ENCODE measurements at places on chromosomes 16 and 17. TPM values are rescaled to one million over a fixed set of nuclear protein-coding genes. Genes with fewer than 3 reads are reported as not detected.
A peak's percentile ranks its signal among the peaks of the same experiment; 100 is the strongest.

Gene PRAC2
- 24.0 TPM for total RNA-seq

GRCh38 chr17:79544142-79544914 lies 66.5 kb downstream of the RBFOX3 start:
- no peak for DNase-seq

DNA sequence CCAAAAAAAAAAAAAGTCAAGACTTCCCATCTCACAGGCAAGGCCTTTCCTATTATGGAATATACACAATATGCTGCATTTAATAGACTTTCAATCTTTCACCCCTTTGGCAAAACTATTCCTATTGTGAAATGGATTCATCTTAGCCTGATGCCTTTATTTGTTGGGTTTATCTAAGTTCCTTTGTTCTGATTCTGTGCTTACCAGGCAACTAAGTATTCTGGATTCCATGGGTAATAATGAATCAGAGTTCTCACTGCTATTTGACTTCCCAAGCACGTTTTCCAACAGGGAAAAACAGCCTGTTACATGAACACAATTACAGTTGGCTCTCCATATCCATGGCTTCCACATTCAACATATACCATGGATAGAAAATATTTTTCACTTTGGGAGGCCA lies 135.5 kb downstream of the MYO1D start:
- no peak for DNase-seq

- DNase-seq, result peak; percentile 90
Observed at GRCh38 chr17:49230636-49231562, at the start of gene PHOSPHO1. TSS of gene PHOSPHO1 (minus strand) at chr17:49230787. CDS start at chr17:49226691, 4,096 bp downstream.

DNA sequence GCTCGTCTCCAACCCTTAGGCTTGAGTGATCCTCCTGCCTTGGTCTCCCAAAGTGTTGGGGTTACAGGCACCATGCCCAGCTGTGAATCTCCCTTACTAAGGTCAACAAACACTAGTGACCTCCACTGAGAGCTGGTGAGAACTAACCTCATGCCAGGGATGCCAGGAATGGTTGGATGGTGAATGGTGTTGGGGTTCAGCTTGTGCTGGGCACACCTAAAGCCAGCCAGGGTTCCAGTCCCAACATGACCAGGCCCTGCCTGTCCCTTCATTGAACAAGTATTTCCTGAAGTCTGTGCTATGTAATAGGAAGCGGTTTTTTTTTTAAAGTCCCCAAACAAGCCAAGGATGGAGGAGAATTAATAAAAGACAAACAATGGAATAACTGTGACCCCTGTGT lies 56.0 kb upstream of the TOB1 start:
- no peak for DNase-seq

Gene AANAT
- not detected for total RNA-seq

DNA sequence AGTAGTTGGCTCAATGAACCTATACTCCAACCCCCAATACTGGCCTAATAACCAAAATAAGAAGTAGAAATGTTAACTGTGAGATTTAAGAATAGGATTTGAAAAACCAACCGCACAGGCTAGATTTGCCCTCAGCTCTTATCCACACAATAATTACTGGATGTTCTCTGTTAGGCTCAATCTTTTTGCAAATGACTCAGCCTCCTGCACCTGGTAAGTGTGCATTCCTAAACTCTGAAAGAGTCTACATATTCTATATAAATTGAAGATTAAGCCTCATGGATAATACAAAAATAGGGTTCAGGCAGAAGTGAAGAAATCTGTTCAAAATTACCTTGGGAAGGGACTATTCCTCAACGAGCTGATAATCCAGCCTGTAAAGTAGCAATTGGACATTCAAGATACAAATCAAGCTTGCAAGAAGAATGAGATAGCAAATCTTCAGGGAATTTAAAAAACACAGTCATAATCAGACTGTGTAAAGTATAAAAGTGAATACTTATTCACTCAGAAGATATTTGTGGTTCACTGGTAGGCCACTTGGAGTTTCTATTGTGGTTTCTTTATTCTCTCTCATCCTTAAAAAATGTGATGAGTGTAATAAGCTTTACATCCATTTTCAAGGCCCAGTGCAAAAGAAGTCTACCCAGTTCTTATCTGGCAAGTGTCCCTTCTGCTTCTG lies 931.9 kb upstream of the SOX9 start:
- DNase-seq, result no peak

Gene GUCY2D
- 0.26 TPM for total RNA-seq

GRCh38 chr17:65790241-65790640 lies 228.8 kb upstream of the AXIN2 start:
- no peak for DNase-seq

GRCh38 chr17:50952013-50952412 lies 85.9 kb upstream of the TOB1 start:
- DNase-seq, result peak; percentile 66

DNA sequence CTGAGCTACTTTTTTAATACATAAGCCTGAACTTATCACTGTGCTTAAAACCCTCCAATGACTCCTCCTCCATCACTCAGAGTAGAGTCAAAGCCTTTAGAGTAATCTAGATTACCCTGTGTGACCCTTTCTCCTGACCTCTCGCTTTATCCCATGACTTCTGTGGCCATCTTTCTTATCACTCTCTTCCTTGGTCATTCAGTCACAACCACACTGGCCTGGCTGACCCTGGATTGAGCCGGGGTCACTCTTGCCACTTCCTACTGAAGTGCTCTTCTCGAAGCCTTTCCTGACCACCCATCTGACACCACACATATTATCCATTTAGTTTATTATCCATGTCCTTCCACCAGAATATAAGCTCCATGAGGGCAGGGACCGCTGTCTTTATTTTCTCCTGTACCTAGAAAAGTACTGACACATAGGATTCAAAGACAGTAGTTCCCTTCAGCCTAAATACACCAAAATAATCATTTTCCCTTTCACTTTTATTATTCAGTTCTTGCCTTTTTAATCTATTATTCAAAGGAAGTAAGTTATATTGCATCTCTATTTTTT lies 28.0 kb upstream of the ABCA9 start:
- no peak for DNase-seq

Gene FSCN2
- total RNA-seq, result 4.0 TPM

- DNase-seq, result no peak
Observed at GRCh38 chr17:27236717-27237315, 57.1 kb upstream of the WSB1 start.

GRCh38 chr17:78368348-78368747 lies 8.5 kb upstream of the SOCS3 start:
- no peak for DNase-seq

DNA sequence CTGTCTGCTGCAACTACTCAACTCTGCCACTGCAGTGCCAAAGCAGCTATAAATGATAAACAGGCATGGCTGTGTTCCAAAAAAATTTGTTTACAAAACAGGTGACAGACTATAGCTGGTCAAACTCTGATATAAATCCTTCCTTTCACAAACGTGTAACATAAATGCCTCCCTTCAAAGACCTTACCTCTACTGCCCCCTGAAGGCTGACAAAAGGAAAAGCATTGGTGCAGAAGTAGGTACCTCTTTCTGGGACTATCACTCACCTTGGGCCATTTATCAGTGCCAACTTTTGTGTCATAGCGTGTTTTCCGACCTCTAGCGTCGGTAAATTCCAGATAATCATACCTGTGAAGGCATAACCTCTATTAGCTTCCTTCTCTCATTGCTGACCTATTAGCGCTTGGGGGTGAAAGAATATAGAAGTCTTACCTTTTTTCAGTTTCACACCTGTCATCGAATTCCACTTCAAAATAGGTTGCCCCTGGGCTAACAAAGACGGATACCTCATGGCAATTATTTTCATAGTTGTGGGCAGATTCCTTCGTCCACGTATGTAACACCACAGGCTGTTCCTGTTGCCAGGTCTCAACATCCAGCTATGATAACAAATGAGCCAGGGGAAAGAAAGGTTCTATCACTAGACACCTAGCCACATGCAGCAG lies 67.9 kb downstream of the ZZEF1 start:
- DNase-seq, result no peak

- DNase-seq, result no peak
Observed at GRCh38 chr16:76791151-76791550, 399.8 kb upstream of the MON1B start.

DNA sequence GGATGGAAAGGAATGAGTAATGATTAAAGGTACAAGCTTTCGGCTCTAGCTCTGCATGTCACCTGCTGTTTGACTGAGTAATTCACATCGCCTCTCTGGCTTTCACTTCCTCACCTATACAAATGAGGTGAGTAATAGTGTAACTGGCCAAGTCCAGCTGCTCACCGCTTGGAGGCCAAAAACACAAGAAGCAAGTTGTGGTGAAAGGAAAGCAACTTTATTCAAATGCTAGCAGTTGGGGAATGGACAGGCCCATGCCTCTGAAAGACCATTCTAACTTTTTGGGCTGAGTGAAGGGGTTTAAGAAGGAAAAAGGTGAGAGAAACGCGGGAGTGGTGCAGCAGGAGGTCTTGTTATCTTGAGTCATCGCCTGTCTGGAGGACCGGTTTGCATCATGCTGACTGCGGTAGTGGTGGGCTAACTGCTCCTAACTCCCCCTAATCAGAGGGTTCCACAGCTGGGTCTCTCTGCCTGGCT lies 45.7 kb upstream of the CSNK2A2 start:
- no peak for DNase-seq

Gene KRTAP1-3
- not detected for total RNA-seq

GRCh38 chr16:54687043-54687899 lies 243.4 kb upstream of the IRX5 start:
- DNase-seq, result no peak

Gene SDR42E1
- total RNA-seq, result 6.7 TPM

Gene TMC8
- 8.5 TPM for total RNA-seq

Gene PRSS33
- total RNA-seq, result not detected

DNA sequence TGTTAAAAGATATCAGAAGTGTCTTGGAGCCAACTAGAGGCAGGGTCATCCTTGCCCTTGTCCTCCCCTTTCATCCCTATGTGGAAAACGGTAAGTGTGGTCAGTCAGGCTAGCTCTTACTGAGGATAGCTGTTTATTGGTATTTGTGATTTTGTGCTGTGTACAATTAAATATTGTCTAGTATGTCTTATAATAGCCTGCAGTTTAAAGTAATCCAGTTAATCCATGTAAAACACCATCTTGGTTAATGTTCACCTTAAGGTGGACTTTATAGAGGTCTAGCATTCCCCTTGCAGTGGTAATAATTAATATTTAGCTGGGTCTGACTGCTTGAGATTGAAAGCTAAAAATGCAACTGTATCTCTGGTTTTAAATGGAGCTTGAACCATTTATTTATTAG lies 25.6 kb downstream of the METTL9 start:
- DNase-seq, result no peak

Gene MGRN1
- total RNA-seq, result 72.3 TPM

DNA sequence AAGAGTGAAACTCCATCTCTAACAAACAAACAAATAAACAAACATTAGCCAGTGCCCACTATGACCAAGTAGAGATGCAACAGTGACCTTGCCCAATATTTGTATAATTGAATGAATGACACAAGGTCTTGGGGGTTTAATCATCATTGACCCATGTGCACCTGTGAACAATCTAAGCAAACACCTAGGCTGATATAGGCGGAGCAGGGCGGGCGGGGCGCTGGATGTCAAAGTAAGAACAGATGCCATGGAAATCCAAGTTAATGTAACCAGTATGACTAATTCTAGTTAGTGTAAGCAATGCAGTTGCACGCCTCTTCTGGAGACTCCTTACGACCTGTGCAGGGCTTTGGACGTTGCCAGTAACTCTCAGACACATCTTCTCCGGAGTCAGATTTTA lies 17.6 kb downstream of the RCVRN start:
- no peak for DNase-seq

- DNase-seq, result peak; percentile 21
Observed at GRCh38 chr17:79940459-79941087, 95.1 kb downstream of the TBC1D16 start.

- DNase-seq, result no peak
Observed at GRCh38 chr16:16136588-16136987, 86.7 kb downstream of the ABCC6 start.

DNA sequence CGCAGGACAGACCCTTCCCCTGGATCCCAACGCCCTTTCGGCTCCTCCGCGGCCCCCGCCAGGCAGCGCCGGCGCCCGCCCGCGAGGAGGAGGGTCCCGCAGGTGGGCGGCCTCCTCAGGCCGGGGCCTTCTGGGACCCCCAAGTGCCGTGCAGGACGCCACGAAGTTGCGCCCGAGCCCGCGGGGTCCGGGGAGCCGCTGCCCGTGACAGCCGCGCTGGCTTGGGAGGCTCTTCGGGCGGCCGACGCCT lies 504 bp downstream of the ERN1 start:
- no peak for DNase-seq

Gene KRT23
- total RNA-seq, result not detected

Gene CCDC47
- total RNA-seq, result 94.9 TPM

DNA sequence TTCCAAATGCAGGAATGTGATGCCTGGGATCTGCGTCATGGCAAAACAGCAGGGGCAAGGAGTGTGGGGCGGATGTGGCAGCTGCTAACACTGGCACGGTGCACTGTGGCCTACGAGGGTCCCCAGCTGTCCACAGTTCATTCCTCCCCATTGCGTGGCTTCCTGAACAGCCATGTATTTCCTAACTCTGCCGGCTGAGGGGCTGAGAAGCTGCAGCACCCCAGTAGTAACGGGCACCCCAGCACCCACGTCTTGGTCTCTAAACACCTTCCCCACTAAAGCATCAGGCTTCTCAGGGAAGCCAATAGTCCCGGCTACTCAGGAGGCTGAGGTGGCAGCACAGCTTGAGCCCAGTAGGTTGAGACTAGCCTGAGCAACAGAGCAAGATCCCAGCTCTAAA lies 47.6 kb downstream of the LMF1 start:
- DNase-seq, result no peak

Gene GLTPD2
- total RNA-seq, result not detected

DNA sequence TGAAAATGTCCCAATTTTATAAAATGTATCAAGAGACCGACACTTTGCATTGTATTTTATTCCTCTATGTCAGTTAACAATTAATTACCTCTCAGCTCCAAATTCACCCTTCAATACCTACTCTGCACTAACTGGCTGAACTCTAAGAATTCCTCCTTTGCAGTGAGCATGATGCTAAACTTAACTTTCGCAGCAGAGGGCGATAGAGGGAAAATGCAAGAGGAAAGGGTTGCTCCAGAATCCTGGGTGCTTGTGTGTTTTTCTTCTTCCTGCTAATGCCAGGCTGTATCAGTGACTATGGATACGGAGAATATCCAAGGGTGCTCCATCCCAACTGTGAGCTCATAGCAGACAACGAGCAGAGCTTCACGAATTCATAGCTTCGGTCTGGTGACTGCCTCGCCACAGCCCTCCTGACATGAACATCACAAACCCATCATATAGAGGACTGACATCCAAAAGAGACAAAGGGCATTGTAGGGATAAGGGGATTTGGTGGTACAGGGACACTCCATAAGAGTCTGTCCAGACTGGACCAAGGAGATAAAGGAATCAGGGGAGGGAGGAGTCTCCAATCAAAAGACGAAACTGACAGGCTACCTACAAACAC lies 172.9 kb downstream of the STX8 start:
- DNase-seq, result no peak

Gene TIGD7
- total RNA-seq, result 3.3 TPM

DNA sequence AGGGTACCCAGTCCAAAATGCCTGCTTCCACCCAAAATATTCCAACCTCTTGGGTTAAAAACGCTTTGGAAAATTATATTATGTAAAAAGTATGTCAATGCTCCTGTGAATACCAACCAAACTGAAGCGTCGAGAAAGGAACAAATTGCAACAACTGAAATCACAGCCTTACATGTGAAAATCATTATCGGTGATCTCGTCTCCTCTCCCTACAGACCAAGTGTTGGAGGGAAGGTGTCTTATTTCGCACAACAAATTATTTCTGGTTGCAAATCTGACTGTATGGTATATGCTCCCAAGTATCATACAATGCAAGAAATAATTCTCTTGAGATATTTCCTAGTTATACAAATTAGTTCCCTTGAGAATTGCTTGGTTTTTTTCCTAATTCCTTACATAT lies 89.3 kb upstream of the CDYL2 start:
- DNase-seq, result no peak

Gene CASKIN1
- total RNA-seq, result 1.5 TPM

Data from mucosa of descending colon (tissue), 3 donors.